SW480 (cell line): ENCODE measurements at places on chromosomes 4 and X.

- no peak for DNase-seq
Observed at GRCh38 chr4:102575369-102576129, 74.4 kb downstream of the NFKB1 start.

GRCh38 chr4:175412161-175412560 is 399.9 kb downstream of the GPM6A start:
- DNase-seq, result no peak

- DNase-seq, result no peak
Observed at GRCh38 chr4:48167538-48168263, 33.7 kb upstream of the TXK start.

DNA sequence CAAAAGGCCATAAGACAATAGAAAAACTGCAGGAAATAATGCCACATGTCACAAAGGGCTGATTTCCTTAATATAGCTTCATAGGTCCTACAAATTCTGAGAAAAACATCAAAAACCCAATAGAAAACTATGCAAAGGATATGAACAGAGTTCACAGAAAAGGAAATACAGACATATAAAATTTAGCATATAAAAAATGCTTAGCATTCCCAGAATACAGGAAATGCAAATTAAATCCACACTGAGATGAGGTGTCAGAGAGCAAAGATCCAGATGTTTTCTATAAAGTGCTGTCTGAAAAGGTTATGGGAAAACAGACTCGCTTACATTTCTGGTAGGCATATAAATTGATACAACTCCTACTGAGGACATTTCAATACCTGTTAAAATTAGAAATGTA is 33.8 kb downstream of the TXK start:
- DNase-seq, result no peak

- peak; percentile 5 for DNase-seq
Observed at GRCh38 chr4:37338972-37339371, 94.4 kb downstream of the NWD2 start.

DNA sequence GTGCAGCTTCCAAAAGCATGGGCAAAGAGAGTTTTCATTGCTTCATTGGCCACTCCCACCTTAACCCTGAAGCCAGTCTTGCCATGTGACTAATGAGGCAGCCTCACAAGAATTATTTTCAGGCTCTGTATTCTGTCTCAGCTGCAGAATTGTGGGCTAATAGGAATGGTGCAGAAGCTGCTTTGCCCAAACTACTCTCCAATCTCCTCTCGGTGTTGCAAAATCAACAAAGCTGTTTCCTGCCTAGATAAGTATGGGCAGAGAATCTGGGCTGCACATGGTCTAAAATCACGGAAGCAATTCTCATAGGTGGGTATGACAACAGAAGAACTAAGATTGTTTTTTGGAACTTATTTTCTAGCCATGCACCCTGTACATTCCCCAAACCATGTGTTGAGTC is 31.4 kb downstream of the PPP1R2C start:
- DNase-seq, result no peak

DNA sequence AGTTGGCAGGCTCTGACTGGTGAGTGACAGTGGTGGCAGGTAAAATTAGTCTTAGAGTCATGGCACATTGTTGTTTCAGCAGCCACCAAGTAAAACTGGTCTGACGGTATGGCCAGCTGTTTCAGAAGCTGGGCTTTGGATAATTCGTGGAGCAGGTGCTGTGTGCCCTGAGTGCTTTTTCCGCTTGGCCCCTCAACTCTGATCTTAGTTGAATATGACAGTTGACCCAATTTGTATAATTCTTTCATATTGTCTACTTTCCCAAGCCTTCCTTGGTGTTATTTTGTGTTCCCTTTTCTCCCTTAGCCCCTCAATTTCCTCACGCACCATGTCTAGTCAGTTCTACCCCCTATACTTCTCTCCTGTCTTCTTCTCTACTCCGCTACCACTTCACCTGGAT is 32.0 kb downstream of the CDS1 start:
- no peak for DNase-seq

- peak; percentile 28 for DNase-seq
Observed at GRCh38 chr4:84681486-84682274, 98.8 kb downstream of the CDS1 start.

- DNase-seq, result no peak
Observed at GRCh38 chr4:129966175-129966574, 870.2 kb downstream of the C4orf33 start.

- no peak for DNase-seq
Observed at GRCh38 chr4:155962767-155963166, 9.1 kb upstream of the CTSO start.

DNA sequence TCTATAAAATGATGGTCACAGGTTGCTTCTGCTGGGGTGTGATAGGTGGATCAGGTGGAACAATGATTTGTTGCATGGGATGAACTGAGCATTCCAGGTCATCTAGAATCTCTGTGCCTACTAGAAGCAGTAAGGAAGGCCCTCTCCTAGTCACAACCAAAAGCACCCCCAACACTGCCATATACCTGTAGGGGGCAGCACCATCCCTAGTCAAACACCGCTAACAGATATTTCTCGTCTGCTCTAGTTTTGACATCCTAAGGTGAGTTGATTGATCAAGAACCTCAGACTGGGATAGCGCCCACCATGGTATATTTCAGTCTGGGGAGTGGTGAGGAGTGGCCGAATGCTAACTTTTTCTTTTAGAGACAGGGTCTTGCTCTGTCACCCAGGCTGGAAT is 160.2 kb downstream of the NHS start:
- no peak for DNase-seq

DNA sequence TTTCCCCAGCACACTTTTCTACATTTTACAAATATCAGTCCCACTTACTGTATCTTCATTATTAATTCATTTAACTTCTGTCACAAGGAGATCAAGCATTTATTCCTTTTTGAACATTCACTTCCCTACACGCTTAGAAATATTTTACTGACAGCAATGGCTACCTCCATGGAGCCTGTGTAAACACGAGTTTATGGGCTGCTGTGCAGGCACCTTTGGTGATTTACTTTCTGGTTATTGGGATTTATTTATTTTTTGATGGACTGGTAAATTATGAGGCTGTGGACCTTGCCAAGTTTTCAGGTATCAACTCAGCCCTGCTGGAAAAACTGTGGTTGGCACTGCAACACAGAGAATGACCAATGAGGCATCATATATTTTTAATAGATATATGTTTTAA is 45.4 kb upstream of the PAQR3 start:
- no peak for DNase-seq

GRCh38 chrX:119482481-119483480 is 14.5 kb downstream of the SLC25A5 start:
- peak; percentile 70 for DNase-seq

DNA sequence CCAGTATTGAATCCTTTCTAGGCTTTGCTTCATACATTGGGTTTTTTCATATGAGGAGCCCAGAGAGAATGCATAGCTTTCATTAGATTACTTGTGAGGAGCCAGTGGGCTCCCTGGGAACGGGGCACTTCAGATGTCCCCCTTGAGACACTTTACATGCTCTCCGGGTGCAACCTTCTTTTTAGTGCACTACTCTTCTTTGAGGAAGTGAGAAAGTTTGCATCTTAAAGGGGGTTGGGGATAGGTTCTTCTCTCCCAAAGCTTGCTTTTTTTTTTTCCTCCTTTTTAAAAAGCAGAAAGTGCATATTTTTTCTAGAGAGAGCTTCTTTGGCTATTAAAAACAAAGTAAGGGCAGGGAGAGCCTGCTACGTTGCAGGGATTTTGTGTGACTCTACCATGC is 4.3 kb downstream of the HADH start:
- DNase-seq, result no peak

- no peak for DNase-seq
Observed at GRCh38 chr4:37757761-37758160, 68.7 kb upstream of the PGM2 start.

- no peak for DNase-seq
Observed at GRCh38 chr4:94410678-94411206, 41.0 kb upstream of the PDLIM5 start.

DNA sequence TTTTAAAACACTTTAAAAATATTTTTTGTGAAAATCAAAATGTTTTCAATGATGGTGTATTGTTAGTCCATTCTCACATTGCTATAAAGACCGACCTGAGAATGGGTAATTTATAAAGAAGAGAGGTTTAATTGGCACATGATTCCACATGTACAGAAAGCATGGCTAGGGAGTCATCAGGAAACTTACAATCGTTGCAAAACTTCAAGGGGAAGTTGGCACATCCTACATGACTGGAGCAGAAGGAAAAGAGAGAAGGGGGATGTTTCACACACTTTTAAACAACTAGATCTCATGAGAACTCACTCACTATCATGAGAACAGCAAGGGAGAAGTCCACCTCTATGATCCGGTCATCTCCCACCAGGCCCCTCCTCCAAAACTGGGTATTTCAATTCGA is 110.7 kb downstream of the TMEM47 start:
- DNase-seq, result no peak

DNA sequence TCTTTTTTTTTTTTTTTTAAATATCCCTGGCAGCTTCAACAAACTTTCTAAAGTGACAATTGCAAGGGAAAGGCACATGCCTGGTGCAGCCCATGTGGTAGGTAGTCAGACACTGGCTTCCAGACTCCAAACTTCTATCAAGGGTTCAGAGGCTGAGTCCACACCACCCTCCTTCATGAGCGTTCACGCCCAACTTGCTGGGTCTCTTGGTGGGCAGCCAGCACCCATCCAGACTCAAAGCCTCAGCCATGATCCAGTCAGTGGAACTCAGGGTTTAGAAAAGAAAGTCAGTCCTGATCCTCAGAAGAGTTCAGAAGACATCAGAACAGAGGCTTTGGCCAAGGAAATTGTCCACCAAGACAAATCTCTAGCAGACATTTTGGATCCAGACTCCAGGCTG is 141.5 kb downstream of the SOWAHB start:
- DNase-seq, result no peak

- DNase-seq, result no peak
Observed at GRCh38 chr4:160880180-160880579, 1283.6 kb downstream of the FSTL5 start.

- peak; percentile 25 for DNase-seq
Observed at GRCh38 chr4:37873386-37873785, 17.5 kb upstream of the TBC1D1 start.

GRCh38 chr4:150515135-150515534 is 66.8 kb upstream of the MAB21L2 start:
- no peak for DNase-seq

GRCh38 chr4:184856277-184856609 is 30.5 kb upstream of the ACSL1 start:
- DNase-seq, result no peak

- no peak for DNase-seq
Observed at GRCh38 chr4:163598489-163598888, 104.0 kb downstream of the TMA16 start.

DNA sequence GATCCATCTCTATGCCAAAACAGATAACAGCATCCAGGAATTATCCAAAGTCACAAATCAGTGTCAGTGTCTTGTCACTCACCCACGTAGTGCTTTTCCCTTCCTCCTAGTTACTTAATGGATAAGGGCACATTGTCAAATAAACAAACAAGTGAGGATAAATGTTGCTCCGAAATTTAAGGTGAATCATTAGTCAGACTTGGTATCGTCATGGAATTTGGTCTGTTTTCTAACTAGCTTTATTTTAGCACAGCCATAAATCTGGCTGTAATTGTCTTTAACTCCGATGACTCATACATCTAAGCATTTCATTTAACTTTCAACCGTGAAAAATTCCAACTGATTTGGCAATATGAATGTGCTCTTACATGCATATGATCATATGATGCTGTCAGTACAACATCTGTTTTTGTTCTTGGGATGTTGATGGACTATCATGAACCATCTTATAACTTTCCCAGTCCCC is 83.3 kb downstream of the SNCA start:
- DNase-seq, result peak; percentile 66

GRCh38 chrX:1853916-1854315 is 239.1 kb downstream of the ASMT start:
- DNase-seq, result no peak

DNA sequence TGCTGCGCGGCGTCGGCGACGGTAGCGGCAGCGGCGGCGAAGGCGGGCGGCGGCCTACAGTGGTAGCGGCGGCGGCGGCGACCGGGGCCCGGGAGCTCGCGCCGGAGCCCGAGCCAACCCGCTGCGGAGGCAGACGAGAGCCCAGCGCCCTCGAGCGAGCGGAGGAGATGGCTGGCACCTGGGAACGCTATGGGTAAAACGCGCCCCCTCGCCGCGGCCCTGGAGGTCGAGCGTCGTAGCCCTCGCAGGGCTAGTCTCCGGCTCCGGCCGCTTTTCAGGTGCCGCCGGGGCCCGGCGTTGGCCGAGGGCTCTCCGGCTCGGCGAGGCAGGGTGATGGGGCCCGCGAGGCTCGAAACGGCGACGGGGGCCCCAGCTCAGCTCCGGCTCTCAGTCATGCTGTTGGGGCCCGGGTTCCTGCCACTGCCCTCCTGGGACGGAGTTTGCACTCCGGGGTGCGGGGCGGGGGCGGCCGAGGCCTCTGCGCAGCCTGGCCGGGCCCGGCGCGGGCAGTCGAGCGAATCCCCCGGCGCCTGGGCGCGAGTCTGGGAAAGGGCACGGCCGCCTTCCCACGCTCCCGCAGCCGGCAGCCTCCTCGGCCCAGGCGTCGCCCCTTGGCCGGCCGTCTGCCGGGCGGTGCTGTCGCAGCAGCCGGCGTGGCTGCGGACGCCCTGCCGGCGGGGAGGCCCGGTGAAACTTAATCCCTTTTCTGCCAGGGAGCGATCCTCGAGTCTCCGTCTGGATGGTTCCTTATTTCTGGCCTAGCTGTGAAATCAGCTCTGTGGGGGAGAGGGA is 768 bp downstream of the MID2 start:
- peak; percentile 39 for DNase-seq

- DNase-seq, result no peak
Observed at GRCh38 chr4:107757283-107757682, 37.2 kb upstream of the PAPSS1 start.

DNA sequence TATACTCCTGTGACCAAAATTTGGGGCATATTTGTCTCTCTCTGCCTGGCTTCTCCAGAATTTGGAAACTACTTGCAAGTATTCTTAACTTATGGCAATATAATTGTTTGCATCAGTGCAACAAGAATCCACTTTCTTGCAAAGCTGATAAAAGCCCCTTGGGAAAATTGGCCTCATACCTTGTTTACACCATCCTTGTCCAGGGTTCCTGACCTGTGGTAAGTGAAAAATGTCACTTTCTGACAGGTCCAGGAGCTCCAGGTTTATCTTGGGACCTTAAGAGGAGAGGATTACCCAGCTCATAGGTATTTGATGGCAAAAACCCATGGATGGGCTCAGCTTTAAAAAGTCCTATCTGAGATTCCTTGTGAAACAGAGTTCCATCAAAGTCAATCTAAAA is 29.3 kb upstream of the CXCL13 start:
- DNase-seq, result no peak

- DNase-seq, result no peak
Observed at GRCh38 chr4:127400276-127400675, 232.5 kb upstream of the INTU start.

GRCh38 chr4:68367835-68368234 is 17.9 kb upstream of the YTHDC1 start:
- no peak for DNase-seq
